ENCODE measurements at places on chromosomes 16 and 17.

DNA sequence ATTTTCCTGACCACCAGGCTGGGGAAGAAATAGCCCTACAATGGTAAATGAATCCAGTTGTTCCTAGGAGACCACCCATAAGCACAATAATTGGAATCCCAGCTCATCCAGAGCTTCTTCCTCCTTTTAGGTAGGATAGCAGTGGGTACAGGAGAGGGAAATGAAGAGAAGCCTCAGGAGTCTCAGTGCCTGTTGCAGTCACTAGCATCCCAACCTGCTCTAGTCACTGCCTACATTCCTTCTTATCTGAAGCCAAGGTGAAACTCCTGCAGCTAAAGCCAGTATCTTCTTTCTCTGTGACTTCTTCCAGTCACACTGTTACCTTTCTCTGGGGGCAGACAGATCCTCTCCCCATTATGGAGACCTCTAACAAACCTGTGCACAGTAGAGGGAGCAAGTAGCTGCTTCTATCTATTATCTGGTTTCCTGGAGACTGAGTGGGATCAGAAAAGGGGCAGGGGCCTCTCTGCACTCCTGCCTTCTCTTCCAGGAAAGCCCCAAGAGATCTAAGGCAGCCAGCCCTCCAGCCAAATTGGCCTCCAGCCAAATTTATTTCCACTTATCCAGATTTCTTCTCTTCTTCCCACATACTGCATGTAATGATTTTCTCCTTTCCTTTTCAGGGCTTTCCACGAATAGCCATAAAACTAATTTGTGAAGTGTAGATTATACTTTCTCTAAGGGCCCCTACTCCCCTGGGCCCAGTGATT is 85.5 kb downstream of the SSH2 start:
- DNase-seq: no peak

DNA sequence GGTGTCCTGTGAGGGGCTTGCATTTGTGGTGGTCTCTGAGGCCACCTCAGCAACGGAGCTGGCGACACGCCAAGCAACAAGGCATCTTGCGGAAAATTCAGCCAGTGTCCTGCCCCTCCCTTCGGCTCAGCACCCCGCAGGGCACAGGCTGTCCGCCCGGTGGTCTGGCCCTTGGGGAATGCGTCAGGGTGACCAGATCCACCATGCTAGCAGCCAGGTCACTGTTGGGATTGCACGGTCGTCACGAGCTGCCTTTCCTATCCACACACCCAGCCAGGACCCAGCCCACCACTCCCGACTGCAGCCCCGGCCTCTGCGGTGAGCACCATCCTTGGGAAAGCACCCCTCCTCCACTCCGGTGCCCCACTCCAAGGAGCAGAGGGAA is 221.2 kb downstream of the NTN1 start:
- DNase-seq: no peak

GRCh38 chr16:22973522-22973921 is 159.6 kb downstream of the HS3ST2 start:
- no peak for DNase-seq

GRCh38 chr16:19805459-19806162 is 79.0 kb downstream of the GPRC5B start:
- no peak for DNase-seq

DNA sequence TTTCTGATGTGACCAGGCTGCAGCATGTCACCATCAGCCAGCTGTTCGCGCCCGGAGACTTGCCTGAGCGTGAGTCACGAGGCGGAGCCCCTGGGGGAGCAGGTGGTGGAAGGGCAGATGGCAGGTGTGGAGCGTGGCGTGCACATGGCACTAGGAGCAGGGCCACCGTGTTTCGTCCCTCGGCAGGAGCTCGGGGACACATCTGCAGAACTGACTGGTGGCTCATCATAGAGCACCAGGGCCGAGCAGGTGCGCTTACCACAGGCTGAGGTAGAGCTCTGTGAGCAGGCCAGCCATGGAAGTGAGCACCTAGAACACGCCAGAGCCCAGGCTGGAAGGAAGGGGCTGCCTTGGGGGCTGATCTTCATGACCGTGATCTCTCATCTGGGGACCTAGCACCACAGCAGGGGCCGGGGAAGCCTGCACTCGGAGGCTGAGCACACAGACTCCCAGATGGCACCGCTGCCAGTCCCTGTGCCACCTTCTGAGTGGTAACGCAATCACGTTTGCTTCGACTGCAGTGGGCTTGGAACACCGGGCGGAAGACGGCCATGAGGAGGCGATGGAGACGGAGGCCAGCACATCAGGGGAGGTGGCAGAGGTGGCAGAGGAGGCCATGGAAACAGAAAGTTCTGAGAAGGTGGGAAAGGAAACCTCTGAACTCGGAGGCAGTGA is 61.8 kb upstream of the ENDOV start:
- no peak for DNase-seq

- no peak for DNase-seq
Observed at GRCh38 chr17:66367107-66367506, 64.7 kb downstream of the PRKCA start.

- DNase-seq: no peak
Observed at GRCh38 chr17:82239401-82239925, 10.6 kb downstream of the SLC16A3 start.

DNA sequence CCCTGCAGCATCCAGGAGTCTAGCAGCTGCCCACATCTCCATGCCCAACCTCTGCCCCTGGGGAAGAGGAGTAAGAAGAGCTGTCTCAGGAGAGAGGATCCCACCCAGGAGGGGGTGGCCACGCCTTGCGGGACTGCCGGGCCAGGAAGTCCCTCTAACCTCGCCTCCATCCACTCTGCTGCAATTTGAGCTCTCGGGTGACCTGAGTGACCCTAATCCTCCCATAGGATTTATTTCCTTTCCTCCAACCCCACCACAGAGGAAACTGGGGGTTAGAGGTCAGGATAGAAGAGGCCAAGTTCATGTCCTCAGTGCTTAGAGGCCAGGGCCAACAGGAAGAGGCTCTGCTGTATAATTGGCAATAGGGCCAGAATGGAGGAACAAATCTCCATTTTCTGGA is 22.6 kb upstream of the NGFR start:
- no peak for DNase-seq

DNA sequence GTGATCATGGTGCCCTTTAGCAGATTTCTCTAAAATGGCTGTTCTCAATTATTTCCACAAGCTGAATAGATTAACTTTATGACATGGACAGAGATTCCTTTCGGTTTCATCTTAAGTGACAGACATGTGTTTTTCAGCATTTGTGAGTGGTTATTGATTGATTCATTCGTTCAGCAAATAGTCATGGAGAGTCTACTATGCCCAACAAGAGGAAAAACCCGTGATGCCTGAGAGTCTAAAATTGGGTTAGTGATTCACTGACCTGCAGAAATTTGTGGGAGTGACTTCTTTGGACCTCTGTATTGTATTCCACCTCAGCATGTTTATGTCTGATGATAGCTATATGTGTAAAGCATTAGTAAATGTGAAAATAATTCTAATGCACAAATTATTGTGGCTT is 28.0 kb upstream of the DUSP14 start:
- no peak for DNase-seq

GRCh38 chr17:53655591-53655990 is 167.1 kb upstream of the KIF2B start:
- DNase-seq: no peak

DNA sequence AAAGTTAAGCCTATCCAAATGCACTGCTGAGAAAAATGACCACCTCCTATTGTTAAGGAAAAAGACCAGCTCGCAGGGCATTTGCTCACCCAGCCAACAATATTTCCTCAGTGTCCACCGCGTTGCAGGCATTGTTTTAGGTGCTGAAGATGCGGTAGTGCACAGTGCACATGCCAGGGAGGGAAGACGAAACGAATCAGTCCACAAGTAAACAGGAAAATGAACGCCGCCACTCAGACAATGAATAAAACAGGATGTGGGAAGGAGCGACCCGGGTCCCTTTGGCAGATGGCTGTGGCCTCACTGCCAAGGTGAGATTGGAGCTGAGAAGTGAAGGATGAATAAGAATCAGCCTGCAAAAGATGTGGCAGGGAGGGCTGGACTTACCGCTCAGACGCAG is 249.2 kb downstream of the FOXL1 start:
- no peak for DNase-seq

DNA sequence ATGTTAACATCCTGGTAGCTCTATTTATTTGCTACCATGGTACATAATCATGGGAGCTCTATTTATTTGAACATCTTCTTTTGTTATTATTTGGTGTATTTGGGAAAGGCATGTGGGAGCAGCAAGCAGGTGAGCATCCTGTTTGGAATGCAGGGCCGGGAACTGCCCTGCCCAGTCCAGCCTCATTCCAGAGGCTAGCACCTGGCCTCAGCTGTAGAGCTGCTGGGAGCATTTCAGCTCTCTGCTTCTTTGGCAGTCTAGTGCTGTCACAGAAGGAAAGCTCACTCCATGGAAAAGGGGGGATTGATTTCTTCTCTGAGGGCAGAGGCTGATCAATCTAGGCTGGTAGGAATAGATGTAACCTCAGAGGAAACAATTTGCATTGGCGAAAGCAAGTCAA is 112.5 kb downstream of the WWOX start:
- DNase-seq: no peak

GRCh38 chr16:54059319-54059718 is 227.3 kb downstream of the IRX3 start:
- no peak for DNase-seq

DNA sequence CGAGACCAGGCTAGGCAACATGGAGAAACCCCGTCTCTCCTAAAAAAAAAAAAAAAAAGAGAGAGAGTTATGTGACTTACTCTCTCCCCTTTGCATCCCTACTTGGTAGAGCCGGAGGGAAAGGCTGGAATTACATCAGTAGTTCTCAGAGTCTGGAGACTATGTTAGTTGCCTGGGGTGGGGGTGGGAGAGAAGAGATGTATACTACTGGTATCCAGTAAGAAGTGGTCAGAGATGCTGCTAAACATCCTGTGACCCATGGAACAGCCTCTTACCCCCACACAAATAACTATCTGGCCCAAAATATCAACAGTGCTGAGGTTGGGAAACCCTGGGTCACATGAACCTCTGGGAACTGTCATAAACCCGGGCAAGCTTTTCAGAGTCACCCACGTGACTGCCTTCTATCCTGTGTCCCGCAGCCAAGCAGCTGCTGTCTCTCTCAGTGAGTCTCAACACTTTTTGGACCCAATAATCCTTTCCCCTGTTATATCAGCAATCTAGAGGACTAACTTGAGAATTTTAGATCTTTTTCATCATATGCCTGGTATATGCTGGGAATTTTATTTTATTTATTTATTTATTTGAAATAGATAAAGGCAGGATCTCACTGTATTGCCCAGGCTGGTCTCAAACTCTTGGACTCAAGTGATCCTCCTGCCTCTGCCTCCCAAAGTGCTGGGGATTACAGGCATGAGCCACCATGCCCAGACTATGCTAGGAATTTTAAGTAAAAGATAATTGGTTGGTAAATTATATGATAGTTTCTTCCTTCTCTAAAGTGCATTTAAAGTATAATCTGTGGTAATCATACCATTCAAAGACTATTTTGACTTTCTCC is 8.7 kb downstream of the EIF1 start:
- no peak for DNase-seq

- no peak for DNase-seq
Observed at GRCh38 chr16:8893426-8893825, 11.3 kb downstream of the LITAFD start.

DNA sequence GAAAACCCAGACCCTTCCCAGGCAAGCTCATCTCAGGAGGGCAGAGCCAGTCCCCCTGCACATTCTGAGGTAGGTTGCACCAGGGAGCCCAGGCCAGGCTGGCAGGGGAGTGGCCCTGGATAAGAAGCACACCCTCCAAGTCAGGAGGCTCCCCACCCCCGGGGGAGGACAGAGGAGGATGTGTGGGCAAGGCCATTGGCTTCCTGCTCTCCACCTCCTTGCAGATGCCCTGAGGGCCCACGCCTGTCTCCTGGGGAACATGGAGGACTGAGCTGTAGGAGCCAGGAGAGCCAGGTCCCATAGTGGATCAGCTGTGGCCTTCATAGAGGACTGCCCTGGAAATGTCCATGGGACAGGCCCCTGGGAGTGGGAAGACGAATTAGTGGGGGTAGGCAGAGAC is 126.7 kb downstream of the IRF8 start:
- DNase-seq: no peak

- no peak for DNase-seq
Observed at GRCh38 chr17:44097110-44097958, 26.1 kb downstream of the HDAC5 start.

DNA sequence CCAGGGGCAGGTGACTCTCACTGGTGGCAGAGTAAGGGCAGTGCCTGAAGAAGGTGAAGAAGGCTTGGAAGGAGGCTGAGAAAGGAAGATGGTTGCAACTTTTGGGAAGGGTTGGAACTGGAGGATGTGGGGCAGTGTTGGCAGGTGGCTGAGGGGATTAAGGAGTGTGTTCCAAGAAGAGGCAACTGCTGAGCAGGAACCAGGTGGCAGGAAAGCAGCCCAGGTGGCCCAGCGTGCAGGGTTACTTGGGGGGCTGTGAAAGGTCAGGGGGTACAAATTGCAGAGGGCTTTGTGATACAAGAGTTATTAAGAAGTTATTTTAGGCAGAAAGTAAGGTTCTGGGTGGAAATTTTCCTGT is 28.6 kb downstream of the WSCD1 start:
- no peak for DNase-seq

DNA sequence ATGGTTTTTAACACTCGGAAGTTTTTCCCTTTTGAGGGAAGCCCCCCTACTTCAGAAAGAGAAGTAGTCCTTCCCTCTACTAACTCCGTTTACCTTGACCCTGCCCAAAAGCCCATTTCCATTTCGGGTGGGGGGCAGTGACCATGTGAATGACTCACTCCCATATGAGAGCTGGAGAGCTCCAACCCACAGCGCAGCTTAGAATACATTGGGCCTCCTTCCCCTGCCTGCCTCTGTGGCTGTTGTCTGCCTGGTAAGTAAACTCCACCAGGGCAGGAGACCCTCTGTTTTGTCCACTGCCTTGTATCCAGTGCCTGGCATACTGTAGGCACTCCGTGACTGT is 985 bp downstream of the SGSM2 start:
- no peak for DNase-seq

- DNase-seq: no peak
Observed at GRCh38 chr17:5236938-5237540, 2.4 kb upstream of the SCIMP start.

GRCh38 chr16:69438465-69438864 is 14.0 kb downstream of the CYB5B start:
- no peak for DNase-seq

- no peak for DNase-seq
Observed at GRCh38 chr16:55506083-55506482, 2.8 kb upstream of the LPCAT2 start.

DNA sequence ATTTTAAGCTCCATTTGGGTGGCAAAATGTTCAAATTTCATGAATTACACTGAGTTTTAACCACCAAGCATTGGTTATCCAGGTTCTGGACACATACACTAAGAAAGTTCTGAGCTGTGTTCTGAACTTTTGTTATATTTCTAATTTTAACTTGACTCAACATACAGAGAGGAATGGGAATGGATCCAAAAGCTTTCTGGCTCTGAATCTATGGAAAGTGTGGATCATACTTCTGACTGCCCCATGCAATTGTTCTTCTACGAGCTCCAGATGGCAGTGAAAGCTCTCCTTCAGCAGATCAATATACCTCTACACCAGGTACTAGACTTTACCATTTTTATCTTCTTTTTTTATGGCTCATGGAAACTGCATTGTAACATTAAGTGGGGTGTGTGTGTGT is 113.0 kb upstream of the NOG start:
- DNase-seq: no peak
